ENCODE measurements at places on chromosomes 2 and 18.

- DNase-seq = no peak
Measured at GRCh38 chr2:149456285-149456684, 125.9 kb downstream of the LYPD6 start.

DNA sequence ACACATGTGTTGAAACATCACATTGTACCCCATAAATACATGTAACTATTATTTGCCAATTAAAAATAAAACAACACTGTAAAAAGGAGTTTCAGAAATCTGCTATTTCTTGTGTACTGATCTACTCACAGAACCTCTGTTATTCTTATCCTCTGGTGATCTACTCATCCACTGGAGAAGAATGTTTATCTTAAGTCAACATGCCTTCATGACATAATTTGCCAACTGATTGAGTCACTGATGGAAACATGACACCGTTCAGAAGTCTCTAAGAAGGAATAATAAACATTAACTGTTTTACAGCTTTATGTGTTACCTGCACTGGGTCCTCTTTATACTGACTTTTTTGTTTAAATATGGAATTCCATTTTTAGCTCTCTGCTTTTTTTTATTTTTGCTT lies 555.2 kb downstream of the DCDC2C start:
- no peak for DNase-seq

DNA sequence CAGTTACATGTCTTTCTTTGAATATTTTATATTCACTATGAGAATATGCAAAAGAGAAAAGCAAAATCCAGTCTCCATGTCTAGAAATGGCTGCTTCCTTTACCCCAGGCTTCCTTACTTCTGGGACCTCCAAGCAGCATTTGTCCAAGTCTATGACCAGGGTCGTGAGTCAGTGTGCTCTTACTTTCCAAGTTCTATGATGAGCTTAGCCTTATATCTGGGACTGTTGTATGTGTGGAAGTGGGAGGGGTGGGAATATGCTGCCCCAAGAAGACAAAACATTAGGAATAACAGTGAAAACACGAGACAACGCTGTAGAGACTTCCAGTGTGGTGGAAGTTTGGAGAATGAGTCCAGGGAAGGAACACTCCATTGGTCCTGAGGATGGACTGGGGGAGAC lies 21.2 kb upstream of the CHRNA1 start:
- no peak for DNase-seq

DNA sequence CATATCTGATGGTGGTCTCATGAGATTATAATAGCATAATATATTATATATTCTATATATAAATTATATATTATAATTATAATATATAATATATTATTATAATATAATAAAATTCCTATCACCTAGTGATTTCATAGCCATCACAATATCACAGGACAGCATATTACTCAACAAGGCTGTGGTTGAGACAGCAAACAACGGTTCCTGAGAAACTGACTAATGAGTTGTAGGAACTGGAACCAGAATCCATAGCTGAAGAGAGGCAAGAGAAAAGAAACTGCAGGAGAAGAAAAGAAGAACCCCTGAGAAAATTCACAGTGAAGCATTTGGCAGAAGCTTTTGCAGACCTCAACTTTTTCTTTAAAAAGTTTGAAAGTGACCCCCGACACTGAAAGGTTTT lies 84.0 kb downstream of the BCL2L11 start:
- no peak for DNase-seq

GRCh38 chr2:155021618-155022017 lies 323.1 kb downstream of the KCNJ3 start:
- no peak for DNase-seq

DNA sequence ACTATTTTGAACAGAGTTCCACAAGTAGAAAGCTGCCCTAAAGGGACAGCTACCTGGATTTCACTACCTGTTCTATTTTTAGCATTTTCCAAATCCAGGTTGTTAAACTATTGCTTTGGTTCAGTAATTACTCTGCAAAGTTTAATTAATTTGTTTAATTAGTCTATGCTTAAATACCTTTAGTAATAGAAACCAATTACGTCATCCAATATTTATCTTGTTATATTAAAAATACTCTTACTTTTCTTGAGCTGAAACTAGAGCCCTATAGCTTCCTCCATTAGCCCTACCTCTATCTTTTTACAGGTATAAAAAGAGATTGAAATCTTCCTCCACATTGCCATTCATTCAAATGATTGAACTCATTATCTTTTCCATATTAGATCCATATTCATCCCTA lies 514.6 kb downstream of the DSC3 start:
- no peak for DNase-seq

GRCh38 chr2:41344529-41344928 lies 703.3 kb upstream of the PKDCC start:
- no peak for DNase-seq

DNA sequence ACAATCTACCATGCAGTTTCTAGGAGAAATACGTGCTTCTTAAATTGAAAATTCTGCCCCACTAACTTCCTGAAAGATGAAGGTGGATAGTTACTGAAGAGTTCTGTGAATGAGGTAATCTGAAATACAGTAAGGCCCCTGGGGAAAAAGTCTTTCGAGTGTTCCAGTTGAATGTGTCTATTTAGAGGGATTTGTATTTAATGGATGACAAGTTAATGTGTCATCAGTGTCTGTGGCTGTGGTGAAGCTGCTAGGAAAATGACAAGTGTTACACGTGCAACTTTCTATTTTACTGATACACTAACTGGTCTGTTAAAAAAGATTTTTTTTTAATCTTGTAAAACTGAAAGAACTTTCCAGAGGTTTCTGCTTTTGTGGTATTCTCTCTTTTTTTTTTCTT lies 384.6 kb downstream of the STK39 start:
- DNase-seq = no peak

GRCh38 chr18:34848695-34849094 lies 138.6 kb downstream of the DTNA start:
- no peak for DNase-seq

DNA sequence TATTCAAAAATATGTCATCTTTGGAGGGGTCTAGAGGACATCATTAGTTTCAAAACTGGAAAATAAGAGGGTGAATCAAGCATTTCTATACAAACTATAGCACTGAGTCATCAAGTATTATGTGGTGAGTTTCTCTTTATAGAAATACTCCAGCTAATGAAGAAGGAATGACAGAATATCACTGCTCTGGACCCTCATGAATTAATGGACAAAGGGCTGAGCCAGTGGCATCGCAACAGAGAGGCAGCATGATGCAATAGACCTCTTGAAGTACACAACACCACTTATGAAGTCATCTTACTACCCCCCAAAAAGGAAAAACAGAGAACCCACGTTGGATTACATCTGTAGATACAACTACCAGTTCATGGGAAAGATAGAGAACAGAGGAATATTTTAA lies 27.4 kb upstream of the EIF2AK3 start:
- no peak for DNase-seq

- DNase-seq = no peak
Measured at GRCh38 chr2:142937347-142937746, 59.9 kb downstream of the KYNU start.

DNA sequence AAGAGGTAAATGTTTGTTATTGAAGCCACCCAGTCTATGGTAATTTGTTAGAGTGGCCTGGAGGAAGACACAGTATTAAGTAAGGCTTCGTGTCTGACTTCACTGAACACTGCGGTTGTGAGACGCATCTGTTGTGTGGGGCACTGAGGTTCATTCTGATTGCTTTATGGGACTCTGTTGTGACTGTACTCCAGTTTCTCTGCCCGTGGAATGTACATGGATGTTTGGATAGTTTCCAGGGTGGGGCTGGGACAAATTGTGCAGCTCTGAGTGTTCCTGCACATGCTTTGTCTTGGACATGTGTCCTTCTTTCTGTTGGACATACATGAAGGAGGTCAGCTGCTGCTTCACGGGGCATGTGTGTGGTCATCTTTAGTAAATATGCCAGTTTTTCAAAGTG lies 58.6 kb downstream of the ODC1 start:
- DNase-seq = no peak

- DNase-seq = no peak
Measured at GRCh38 chr18:41150316-41150715, 804.7 kb upstream of the PIK3C3 start.

DNA sequence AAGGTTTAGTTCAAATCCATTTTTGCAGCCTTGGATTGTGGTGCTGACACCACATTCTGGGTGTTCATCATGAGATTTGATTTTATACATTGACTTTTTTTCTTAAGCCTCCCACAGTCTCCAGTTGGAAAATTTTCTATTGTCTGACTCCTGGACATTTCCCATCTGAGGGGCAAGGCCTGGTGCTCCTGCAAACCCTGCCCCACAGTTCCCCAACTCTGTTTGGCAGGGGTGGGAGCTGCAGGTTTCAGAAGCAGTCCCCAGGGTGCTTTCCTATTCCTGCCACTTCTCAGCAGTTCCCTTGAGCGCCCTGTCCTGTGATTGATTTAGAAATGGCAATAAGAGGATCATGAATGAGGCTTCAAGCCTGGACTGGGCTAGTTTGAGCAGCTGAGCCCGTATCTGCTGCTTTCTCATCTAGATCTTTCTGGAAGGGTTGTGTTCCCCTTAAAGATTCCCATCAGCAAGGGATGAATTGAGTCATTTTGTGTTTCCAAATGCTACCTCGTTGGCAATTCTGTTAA lies 77.0 kb downstream of the CIB4 start:
- no peak for DNase-seq

GRCh38 chr2:75200140-75201096 lies 1.1 kb upstream of the TACR1 start:
- no peak for DNase-seq

DNA sequence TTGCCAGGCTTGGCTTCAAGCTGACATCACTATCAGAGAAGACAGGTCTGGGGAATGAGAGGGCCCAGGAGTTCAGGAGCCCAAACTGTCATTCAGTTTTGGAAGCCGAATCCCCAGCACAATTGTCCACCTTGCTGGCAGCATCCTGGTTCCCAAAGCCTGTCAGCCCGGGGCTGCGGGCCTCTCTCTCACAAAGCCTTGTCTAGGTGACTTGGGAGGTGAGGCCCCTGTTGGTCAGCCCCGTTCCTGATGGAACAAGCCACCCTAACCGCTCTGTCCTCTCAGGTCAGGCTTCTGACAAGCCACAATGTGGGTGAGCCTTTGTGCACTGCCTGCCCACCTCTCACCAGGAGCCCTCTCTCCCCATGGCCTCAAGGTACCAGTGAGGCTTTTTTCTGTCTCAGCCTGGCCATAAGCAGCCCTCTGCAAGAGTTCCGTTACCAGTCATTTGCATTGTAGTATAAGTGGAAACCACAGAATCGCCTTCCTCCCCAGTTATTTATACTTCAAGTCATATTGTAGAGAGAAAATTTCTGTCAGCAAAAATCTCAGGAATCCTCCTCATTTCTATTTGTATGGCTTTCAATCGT lies 100.6 kb downstream of the MSH2 start:
- DNase-seq = no peak

GRCh38 chr2:167504061-167504460 lies 615.8 kb downstream of the XIRP2 start:
- DNase-seq = no peak

DNA sequence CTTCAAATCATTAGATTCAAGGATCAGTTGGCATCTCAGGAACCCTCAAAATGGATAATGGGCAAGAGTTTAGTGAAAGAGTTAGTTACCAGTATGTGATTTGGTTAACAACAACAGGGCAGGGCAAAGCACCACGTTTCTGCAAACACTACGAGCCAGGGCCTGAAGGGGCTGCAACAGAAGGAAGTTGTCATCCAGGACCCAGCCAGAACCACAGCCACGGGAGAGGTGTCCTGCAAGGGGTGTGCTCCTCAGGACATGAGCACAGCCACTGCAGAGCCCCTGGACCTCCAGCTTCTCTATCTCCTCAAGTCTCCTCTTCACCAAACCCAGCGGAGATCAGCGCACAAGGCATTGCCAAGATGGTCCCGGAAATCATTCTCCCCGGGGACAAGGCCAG lies 173.3 kb upstream of the PIEZO2 start:
- no peak for DNase-seq

- no peak for DNase-seq
Measured at GRCh38 chr2:182148344-182148743, 162.7 kb downstream of the PPP1R1C start.

DNA sequence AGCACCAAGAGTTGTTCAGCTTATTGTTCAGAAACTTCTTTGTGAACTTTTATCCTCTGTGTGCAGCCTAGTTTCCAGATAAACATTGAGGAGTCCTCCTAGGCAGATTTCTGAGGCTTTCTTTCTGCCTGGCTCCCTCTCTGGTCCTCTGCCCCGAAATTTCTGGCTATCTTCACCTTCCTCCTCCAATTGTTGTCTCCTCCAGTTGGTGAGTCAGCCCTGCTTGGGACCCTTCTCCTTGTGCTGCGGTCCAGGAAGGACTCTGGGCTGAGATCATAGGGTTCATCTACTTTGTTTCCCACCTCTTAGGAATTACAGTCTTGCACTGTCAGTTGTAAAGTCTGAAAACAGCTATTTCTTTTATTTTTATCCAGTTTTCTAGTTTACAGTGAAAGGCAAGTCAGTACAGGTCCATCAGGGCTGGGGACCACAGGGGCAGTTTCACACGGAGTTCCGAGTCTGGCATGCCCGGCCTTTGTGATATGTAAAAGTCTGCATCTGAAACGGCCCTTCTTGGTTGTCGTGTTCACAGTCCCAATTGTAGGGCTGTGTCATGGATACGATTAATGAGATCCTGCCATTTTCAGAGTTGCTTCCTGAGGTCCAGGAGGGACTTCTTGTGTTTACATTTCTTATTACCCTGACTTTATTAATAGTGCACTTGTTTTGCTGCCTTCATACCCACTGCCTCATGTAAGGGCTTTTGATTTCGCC lies 100.8 kb downstream of the SMC6 start:
- DNase-seq = no peak

Measured in HL-60 (cell line).